ENCODE measurements at places on chromosomes 3 and 15.

GRCh38 chr3:168051070-168051469 is 44.7 kb downstream of the GOLIM4 start:
- DNase-seq: no peak

GRCh38 chr15:96142498-96142897 is 188.0 kb upstream of the NR2F2 start:
- DNase-seq: no peak

DNA sequence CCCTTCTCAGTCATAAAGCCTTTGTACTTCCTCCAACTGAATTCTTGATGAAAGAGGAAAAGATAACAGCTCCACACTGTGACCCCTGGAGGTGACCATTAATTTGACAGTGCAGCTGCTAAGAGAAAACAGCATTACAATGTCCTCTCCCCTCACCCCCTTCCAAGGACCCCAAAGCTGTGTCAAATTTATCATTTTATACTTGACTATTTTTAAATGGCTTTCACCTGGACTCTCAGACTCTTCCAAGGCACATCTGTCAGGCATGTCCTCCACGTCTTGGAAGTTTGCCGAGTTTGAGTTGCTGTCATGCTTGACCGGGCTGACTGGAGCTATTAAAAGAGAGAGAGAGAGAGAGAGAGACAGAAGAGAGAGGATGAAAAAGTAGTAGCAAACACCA is 236.5 kb downstream of the WDR72 start:
- DNase-seq: peak; percentile 58

DNA sequence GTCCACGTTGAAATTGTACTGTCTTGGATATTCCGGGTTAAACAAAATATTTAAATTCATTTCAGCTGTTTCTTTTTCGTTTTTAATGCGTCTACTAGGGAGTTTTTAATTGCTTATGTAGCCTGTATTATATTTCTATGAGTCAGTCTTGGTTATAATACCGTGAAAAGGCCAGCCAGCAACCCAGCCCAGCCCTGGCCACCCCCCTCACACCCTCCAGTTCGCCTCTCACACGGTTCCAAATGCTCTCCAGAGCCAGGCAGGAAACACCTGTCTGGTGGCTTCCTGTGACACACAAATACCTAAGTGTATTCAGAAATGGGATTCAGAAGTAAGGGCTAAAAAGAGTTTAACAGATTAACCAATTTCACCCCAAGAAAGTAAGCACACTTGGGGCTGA is 4.4 kb downstream of the SH3BP5 start:
- DNase-seq: peak; percentile 23

DNA sequence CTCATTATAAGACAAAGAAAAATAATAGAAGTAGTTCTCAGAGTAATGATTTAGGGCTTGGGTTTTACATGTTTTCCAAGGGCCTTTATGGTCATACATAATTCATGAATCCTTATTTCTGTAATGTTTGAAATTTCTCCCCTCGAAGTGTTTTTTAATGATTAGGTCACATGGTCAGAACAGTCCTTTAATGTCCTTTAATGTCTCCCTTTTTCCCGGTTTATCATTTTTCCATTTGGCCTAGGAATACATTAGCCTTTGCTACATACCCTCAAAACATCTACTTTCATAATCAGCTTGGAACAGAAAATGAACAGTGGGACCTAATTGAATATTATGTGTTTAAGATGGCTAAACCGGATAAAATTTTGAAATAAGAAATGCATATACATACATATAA is 159.9 kb upstream of the ROBO2 start:
- no peak for DNase-seq

GRCh38 chr3:110813541-110813940 is 258.1 kb upstream of the NECTIN3 start:
- DNase-seq: no peak

DNA sequence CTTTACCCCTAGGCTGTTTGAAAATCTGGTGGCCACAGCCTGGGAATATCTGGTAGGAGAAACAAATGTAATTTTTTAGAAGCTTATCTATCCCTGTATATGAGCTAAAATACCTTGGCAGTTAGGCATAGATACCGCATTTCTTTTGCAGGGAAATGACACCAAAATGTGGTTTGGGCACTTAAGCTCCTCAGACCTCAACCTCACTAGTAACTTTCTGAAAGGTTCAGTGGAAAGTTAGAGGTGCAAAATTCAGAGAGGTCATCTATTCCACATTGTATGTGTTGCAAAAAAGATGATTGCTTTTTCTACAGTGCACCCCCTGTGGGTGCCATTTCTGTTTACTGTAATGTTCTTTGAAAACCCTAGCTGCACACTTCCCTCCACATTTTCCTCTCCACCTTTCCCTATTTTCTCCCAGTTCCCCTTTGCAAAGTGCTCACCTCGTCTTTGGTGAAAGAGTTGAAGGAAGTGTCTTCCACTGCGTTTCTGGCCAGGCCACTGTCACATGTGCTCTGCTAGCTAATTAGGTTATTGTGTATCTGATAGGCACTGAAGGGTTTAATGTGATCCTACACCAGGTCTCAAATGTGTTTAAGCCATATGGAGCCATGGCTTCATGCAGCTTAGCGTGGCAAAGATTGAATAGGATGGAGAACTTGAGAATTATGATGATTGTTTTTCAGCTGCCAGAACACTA is 1.3 kb downstream of the SACM1L start:
- no peak for DNase-seq

DNA sequence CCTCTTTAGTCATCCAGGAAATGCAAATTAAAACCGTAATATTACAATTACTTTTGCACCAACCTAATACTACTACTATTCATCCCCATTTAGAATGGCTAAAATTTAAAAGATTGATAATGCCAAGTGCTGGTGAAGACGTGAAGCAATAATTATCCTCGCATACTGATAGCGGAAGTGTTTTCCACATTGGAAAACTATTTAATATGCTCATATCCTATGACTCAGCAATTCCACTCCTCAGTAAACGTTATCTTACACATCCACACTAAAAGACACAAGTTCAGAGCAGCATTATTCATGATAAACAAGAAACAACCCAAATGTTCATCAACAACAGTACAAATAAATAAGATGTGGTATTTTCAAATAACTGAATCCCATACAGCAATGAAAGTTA is 70.6 kb downstream of the VPS13C start:
- no peak for DNase-seq

- no peak for DNase-seq
Measured at GRCh38 chr15:40249477-40250303, 10.8 kb downstream of the PAK6 start.

DNA sequence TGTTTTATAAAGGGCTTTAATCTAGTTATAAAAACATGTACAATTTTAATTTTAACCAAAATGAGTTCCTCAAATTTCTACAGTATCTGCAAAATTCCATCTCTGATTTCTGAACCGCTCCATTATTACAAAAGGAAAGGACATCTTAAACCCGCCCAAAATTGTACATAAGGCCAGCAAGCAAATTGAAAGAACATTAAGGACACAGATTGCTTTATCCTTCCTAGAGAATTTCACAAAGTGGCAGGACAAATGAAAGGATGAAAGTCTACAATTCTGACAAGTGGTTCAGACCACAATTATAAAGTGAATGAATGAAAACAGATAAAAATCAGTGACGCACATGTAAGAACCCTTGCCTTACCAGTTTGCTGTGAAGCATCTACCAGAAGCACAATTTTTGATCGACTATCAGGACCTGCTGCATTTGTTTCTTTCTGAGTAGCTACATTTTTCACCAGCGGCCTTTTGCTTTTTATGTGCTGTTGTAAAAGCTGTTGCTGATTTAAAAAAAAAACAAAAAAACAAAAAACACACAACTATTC is 13.6 kb downstream of the SECISBP2L start:
- no peak for DNase-seq

GRCh38 chr15:41996921-41997592 is 23.8 kb downstream of the PLA2G4E start:
- DNase-seq: no peak

DNA sequence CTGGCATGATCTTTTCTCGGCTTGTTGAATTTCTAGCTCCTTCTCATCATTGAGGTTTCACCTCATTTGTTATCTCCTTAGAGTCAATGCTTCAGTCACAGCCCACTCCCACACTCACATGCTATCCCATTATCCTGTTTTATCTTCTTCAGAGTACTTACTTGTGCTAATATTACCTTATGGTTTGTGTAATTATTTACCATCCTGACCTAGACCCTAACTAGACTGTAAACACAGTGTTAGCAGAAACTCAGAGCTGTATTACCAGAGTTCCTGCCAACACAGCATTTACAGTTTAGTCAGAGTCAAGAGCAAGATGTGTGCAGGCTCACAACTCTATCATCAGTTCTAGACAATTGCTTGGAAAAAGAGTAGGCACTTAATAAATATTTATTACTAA is 144.7 kb downstream of the OTOL1 start:
- DNase-seq: no peak

GRCh38 chr3:151319628-151320027 is 3.0 kb upstream of the GPR87 start:
- no peak for DNase-seq

- no peak for DNase-seq
Measured at GRCh38 chr3:70702132-70702531, 389.7 kb upstream of the MDFIC2 start.

DNA sequence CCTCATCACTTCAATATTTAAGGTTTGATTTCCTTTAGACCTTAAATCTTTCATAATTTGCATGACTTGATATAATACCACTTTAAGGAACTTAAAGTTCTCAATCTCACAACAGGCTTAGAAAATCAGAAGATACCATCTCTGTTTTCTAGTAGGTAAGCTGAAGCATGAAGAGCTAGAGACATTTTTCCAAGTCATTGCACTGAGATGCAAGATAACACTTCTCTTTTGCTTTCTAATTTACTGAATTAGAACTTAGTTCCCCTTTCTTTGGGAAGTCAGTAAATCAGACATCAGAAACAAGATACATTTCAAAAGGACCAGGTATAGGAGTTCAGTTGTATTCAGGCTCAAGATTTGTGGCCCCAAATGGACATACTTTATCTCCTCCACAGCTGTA is 79.7 kb downstream of the DZIP3 start:
- DNase-seq: no peak

- DNase-seq: no peak
Measured at GRCh38 chr3:4994144-4994730, 15.0 kb downstream of the BHLHE40 start.

- no peak for DNase-seq
Measured at GRCh38 chr3:196778755-196779154, 39.1 kb downstream of the PAK2 start.

DNA sequence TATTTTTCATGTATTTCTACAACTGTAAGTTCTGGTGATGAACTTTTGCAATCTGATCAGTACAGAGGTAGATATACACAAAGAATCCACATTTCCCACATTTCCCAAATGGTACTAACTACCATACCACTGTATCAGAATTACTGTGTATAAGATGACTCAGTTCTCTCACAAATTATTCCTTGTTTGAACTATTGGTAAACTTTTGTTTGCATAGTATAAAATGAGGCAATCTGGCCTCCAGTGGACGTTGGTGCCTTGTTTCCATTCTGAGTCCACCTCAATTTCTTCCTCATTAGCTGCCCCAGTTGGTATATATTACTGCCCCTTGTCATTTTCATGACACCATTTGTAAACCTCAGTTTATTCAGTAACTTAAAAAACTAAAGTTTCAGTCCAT is 38.5 kb downstream of the SPTSSB start:
- DNase-seq: no peak

GRCh38 chr15:56281145-56281544 is 37.5 kb upstream of the RFX7 start:
- no peak for DNase-seq

DNA sequence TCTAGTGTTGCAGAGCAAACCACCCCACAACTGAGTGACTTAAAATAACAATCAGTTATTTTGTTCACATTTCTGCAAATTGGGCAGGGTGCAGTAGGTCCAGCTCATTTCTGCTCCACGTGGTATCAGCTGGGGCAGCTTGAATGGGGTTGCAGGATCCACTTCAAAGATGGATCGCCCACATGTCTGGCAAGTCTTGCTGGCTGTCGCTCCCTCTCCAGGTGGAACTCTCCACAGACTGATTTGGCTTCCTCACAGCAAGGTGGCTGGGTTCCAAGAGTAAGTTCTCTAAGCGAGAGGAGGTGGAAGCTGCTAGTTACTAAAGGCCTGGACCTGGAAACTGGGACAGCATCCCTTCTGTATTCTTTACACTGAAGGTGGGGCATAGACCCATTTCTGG is 213.3 kb downstream of the SLC9A9 start:
- DNase-seq: no peak

DNA sequence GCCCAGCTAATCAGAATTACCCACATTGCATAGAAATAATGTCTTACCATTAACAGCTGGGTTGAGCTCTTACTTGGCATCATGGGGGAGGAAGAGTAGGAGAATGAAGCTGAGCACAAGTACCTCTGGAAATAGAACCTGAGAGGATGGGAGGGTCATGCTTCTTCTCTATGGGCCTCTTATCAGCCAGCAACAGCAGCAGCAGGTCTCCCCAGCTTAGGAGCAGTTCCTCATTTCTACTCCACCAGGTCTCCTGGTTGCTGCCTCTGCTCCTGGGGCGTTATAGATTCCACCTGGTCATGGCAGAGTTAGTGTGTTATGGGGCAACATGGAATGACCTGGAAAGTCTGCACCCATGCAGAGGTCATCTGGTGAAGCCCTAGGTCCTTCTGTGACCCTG is 3.4 kb downstream of the FSD2 start:
- DNase-seq: no peak

- no peak for DNase-seq
Measured at GRCh38 chr3:195895078-195895860, 13.1 kb downstream of the TNK2 start.

- DNase-seq: no peak
Measured at GRCh38 chr3:191963182-191963581, 502.2 kb downstream of the PYDC2 start.

DNA sequence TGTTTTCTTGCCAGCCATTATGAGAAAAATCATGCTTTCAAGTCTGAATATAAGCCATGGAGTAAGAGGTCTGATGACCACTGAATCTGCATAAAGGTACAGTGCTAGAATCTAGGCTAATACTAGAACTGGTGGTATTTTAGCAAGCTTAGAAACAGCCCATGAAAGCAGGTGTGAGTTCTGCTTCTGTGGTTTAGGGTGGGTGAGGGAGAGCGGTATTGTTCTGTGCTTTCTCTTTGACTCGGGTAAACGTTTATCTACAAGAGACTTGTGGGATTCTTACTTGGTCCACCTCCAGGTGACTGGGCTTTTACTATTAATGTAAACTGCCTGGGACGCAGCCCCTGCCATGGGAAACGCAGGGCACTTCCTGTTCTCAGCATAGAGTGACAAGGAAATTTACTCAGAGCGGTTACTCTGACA is 55.2 kb downstream of the PGPEP1L start:
- DNase-seq: no peak

DNA sequence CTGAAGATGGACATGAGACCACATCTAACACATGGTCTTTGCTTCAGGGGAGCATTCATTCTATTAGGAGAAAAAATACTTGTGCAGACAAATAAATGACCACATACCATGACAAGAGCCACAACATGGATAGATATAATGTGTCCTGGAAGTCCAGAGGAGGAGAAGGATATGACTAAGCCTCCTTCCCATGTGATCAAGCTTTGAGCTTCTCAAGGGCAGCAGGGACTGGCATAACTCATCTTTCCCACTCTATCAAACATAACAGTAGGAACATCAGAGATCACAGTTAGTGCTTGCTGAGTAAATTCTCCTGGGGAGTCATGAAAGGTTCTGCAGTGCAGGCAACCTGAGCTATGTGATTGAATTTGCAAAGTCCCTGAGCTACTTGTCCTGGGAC is 86.0 kb upstream of the LPP start:
- DNase-seq: no peak

Data from SHP77 treated with DMSO at 0.1 percent for 48 hours (cell line).